Stimulated activated CD4-positive, alpha-beta T cell treated with anti-CD3 and anti-CD28 coated beads, Interleukin-4, amount 100 ng/mL, for 24 hours (primary cell): ENCODE measurements at places on chromosomes 3 and 15.

DNA sequence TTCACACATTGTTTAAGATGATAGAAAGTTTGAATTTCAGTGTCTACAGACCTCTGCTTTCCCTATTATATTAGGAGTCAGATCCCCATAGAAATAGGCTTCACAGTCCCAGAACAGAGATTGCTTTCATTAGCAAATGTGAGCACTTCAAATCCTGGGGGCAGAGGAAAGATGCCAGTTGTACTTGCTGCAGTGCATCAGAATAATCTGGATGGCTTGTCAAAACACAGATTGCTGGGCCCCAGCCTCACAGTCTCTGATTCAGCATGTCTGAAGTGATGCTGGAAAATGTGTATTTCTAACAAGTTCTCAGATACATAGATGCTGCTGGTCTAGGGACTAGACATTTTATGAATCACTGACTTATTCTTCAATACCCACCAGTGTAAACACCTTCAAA is 375.2 kb downstream of the FGF12 start:
- no peak for DNase-seq

DNA sequence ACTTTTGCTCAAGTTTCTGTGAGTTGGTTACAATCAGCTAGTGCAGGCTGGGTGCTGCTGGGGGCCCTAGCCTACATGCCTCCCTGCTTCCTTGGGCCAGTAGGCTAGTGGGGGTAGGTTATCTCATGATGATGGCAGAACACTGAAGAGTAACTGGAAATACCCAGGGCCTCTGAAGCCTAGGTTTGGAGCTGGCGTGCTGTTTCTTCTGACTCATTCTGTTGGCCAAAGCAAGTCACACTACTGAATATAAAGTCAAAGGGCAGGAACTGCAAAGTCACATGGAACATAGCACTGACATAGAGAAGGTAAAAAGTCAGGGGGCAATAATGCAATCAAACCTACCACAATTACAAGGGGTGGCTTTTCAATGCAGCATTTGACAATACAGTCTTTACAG is 34.5 kb downstream of the RASGRP1 start:
- DNase-seq: peak; percentile 41

- no peak for DNase-seq
Measured at GRCh38 chr3:125120379-125121122, 64.8 kb upstream of the HEG1 start.

DNA sequence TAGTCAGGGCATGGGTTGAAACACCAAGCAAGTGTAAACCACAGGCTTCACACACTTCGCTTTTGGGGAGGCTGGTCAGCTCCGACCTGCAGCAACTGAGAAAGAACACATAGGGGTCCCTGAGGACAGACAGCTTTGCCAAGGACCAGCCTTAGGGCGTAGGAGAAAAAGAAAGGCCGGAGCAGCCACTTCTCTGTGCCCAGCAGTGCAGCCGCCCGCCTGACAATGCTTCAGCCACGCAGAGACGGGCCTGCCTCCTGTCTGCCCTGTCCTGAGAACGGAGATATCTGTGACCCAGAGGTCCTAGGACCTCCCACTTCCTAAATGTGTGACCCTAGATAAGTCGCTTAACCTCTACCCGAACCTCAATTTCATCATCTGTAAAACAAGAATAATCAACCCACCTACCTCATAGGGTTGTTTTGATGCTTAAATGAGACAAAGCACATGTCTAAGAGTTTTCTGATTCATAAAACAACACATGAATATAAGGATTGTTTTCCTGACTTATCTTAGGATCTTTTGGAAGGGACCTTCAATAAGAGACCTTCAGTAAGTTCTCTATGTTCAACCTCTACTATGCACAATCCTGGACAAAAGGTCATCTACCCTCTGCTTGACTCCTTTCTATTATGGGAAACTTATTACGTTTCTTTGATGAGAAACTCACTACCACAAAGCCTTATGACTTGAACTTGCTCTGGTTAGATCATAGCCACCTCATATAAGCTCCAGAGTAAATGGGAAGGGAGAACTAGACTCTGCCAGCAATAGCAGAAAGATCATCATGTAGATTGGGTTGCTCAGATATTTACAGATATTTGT is 32.9 kb upstream of the RFTN1 start:
- DNase-seq: no peak

GRCh38 chr3:124962403-124962940 is 27.9 kb upstream of the MUC13 start:
- no peak for DNase-seq

DNA sequence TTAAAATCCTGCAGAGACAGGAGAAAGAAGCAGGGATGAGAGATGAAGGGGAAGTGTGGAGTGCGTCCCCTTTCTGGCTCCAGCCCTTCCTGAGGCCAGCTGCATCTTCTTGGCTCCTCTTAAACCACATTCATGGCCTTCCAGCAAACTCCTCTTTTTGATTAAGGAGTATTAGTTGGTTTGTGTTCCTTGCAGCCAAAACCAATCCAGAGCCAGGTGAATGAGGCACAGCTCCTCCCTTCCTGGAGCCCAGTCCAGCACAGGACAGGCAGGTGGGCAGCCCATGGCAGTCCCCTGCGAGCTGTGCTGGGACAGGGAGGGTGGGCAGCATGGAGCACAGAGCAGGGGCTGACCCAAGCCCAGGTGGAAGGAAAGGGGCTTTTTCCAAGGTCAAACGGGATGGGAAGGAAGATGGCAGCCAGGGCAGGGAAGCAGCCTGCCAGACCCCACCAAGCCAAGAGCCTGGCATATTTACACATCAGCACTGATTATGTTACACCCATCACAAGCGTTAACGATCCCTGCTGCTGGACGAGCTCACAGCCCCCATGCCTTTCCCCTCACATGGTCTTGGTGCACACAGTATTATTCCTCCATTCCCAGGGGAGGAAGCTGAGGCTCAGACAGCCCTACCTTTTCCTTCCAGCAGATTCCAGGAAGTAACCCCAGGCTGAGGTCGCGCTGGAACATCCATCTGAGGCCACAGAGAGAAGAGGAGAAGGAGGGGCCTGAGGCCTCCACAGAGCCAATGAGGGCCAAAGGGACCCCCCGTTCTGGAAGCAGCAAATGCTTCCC is 175.6 kb downstream of the SMAD6 start:
- DNase-seq: no peak

GRCh38 chr3:47412453-47412756 is 31.6 kb downstream of the PTPN23 start:
- no peak for DNase-seq

DNA sequence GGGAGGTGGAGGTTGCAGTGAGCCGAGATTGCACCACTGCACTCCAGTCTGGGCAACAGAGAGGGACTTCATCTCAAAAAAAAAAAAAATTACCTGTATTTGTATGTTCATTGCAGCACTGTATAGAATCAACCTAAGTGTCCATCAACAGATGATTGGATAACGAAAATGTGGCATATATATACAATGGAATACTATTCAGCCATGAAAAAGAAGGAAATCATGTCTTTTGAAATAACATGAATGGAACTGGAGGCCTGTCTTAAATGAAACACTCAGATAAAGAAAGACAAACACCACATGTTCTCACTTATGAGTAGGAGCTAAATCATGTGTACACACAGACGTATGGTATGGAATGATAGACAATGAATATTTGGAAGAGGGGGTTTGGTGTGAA is 59.4 kb upstream of the MEF2A start:
- no peak for DNase-seq

DNA sequence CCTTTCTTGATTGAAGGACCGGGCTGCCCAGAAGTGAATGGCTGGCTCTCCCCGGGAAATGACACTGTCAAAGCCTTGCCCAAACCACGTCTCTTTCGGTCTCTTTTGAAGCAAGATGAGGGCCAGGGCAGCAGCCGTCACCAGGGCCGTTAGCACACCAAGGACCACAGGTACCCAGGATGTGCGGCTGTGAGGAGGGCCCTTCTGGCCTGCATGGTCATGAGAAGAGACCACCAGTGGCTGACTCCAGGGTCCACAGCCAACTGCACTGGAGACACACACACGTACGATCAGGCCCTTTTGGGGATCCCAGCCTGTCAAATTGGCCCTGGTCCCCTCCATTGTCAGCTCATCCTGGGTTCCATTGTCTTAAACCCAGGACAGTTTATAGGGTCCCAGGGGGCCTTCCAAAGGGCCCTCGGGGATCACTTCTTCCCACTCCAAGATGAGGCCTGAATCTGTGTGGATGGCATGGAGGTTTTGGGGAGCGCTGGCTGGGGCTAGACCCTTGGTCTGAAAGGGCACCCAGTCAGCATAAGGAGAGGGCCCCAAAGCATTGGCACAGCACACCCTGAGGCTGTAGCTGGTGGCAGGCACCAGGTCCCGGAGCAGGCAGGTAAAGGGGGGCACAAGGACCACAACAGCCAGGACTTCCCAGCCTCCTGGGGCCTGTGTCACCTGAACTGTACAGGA is 50.9 kb downstream of the ETFA start:
- DNase-seq: no peak

GRCh38 chr15:90889736-90890456 is 5.6 kb downstream of the FES start:
- no peak for DNase-seq

- no peak for DNase-seq
Measured at GRCh38 chr3:112805126-112805525, 41.5 kb downstream of the CD200R1L start.

DNA sequence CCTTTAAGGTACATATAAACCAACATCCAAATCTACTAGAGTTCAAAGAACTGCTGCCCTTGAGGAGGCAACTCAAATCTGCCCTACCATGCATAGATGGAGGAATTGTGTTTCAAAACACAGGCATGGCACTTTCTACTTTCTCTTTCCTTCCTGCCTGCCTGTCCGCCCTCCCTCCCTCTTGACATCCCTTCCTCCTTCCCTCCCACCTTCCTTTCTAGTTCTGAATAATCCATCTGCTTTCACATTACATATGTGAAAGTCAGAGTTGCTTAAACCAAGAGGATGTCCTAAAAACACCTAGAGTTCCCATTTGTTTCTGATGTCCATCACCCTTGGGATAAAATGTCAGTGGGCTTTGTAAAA is 537.6 kb downstream of the FOXP1 start:
- DNase-seq: peak; percentile 46

- no peak for DNase-seq
Measured at GRCh38 chr3:56314842-56315241, 153.4 kb downstream of the ERC2 start.

DNA sequence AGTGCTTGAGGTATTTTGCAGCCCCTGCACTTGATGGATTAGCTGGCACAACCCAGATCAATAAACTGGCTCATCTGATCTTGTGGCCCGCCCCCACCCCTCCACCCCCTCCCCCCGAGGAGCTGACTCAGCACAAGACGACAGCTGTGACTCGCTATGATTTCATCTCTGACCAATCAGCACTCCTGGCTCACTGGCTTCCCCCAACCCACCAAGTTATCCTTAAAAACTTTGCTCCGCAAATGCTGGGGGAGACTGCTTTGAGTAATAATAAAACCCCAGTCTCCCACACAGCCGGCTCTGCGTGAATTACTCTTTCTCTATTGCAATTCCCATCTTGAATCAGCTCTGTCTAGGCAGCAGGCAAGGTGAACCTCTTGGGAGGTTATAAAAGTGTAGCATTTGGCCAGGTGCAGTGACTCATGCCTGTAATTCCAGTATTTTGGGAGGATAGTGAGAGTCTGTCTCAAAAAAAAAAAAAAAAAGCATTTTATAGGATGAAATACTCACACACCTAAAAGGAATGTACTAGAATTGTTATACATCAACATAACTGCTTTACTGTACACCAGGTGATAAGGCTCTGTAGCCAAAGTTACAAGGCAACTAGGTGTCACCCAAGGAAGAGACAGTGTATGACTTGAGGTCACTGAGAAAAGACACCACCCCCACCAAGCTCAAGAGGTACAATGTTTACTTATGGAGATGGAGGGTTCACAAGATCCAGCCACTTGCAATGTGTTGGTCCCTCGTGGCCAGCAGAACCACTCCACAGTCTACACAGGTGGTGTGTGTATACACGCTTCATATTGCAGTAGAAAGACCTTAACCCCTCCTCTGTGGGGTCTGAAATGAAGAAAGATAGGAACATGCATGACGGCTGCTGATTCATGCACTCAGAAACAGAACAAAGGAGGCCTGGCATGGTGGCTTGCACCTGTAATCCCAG is 8.6 kb downstream of the ZNF445 start:
- peak; percentile 45 for DNase-seq

DNA sequence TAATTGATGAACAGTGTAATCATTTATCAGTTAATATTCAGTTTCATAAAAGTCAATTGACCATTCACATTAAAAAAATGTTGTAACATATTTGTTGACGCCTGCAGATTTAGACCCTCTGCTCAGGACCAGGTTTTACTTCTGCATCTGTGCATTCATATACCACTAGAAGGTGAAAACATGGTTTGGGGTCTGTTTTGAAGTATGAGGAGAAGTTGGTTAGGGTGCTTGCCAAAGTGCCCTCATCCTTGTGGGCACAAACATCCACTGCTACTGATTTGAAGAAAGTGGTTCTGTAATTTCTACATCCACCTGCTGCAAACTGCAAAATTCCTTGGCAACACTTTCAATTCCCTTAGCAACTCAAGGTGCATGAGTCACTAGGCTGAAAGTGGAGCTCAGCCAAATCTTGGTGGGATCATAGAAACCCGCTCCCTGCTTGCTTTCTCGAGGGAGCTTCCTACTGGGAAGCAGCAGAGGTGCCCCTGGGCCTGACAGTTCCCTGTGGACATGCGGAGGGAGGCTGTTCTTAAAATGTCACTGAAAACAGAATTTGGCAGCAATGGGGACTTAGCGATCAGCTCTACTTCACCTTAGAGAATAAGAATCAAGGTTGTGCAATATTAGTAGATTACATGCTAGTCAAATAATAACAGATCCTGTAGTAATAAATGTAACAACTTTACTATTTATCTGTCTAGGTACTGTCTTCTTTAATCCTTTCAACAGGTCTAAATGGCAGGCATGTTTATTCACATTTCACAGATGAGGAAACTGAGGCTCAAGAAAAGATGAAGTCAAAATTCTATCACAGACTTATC is 301.0 kb upstream of the TBL1XR1 start:
- no peak for DNase-seq

DNA sequence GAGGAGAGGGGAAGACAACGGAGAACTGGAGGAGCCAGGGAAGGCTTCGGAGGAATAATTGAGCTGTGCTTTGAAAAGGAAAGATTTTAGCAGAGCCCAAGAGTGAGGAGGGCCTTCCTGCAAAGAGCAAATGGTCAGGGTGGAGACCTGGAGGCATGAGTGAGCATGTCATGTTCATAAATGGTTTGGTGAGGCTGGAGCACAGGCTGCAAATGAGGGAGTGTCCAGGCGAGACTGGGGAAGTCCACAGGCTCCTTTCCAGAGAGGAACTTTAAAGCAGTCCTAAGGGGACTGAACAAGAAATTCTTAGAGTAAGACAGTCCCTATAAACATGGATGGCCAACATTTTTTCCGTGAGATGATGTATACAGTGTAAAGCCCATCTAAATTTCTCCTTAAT is 108.8 kb downstream of the THSD4 start:
- DNase-seq: no peak

- no peak for DNase-seq
Measured at GRCh38 chr3:72891053-72891855, 3.4 kb downstream of the GXYLT2 start.

DNA sequence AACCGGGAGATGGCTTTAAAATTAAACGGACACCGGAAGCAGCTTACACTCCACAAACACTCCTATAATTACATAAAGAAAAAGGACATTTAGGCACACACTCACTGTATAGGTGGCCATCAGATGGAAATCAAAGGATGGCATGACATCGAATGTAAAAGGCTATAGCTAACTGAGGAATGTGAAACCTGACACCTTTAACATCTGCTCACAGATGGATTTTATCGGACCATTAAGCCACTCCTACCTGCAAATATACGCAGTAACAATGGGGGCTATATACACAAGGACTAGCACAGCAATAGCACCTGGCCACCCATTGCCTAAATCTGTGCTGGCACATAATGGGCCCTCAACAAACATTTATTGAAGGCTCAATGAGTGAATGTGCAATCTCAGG is 14.5 kb upstream of the RBSN start:
- DNase-seq: no peak

GRCh38 chr3:11159421-11159904 is 5.2 kb downstream of the HRH1 start:
- DNase-seq: no peak
